ENCODE measurements at places on chromosomes 5 and 9. TPM values are rescaled to one million over a fixed set of nuclear protein-coding genes. Genes with fewer than 3 reads are reported as not detected.

Gene PPP2R2B
- total RNA-seq, result 63.7 TPM

GRCh38 chr5:142561029-142561428 is 124.9 kb downstream of the FGF1 start:
- DNase-seq, result no peak

- DNase-seq, result no peak
Observed at GRCh38 chr5:139215107-139215975, 17.2 kb upstream of the SIL1 start.

DNA sequence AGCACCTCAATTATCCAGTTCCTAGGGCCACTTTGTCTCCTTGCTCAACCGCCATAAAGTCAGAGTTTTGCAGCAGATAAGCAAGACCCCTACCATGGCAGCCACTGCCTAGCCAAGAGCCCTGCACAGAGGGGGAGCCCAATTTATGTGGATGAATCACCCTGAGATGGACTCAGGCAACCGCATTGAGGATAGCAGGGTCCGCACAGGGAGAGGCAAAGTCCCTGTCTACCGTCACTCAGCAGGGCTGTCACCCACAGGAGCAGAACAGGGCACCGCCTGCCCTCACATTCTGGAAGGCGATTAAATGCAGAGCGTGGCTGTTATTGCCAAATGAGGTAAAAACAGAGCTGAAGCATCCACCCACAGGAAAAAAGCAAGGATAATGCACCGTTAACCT is 1.7 kb downstream of the FBP2 start:
- no peak for DNase-seq

GRCh38 chr5:59437176-59437575 is 456.4 kb downstream of the PDE4D start:
- DNase-seq, result no peak

DNA sequence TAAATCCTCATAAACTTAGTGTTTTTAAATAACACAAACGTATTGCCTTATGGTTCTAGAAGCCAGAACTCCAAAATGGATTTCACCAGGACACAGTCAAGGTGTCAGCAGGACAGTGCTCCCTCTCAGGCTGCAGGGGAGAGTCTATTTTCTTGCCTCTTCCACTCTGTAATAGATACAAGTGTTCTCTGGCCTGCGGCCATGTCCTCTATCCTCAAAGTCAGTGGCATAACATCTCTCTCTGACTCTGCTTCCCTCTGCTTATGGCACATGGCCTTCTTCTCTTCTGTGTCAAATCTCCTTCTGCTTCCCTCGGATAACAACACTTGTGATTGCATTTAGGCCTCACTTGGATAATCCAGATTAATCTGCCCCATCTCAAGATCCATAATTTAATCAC is 129.4 kb upstream of the OR13F1 start:
- no peak for DNase-seq

DNA sequence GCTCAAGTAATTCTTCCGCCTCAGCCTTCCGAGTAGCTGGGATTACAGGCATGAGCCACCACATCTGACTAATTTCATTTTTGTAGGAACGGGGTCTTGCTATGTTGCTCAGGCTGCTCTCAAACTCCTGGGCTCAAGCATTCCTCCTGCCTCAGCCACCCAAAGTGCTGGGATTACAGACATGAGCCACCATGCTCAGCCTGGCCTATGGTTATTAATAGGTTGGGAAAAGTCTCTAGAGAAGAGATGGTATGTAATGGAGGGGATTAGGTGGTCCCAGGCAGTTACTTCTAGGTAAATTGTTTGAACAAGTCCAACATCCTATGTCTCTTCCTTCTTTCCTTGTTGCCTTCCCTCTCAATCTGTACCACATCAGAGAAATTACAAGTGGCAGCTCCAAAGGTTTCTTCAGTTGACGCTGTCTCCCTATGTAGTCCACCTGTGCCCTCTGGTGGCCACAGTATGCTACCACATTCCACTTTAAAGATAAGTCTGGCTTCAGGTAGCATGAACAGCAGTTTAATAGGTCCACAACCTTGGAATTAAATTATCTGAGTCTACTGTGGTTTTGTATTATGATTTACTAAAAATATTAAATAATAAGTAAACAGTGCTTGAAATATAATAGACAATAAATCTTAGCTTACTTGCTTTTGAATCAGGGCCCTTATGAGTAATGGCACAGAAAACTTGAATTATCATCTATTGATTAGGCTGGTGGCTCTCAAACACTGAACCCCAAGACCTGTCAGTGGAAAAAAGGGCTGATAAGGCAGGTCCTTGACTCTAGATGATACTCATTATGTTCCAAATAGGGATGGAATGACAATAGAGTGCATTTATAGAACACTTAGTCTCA is 9.7 kb downstream of the TIGD6 start:
- peak; percentile 48 for DNase-seq

GRCh38 chr5:132905938-132906337 is 32.5 kb downstream of the LEAP2 start:
- DNase-seq, result no peak

GRCh38 chr5:14356305-14356704 is 213.2 kb downstream of the TRIO start:
- DNase-seq, result no peak

GRCh38 chr5:180053061-180053602 is 18.4 kb downstream of the RNF130 start:
- DNase-seq, result no peak

Gene PRSS3
- total RNA-seq, result 3.4 TPM

Gene PCDHGA7
- 0.68 TPM for total RNA-seq

Gene FOXD4
- not detected for total RNA-seq

DNA sequence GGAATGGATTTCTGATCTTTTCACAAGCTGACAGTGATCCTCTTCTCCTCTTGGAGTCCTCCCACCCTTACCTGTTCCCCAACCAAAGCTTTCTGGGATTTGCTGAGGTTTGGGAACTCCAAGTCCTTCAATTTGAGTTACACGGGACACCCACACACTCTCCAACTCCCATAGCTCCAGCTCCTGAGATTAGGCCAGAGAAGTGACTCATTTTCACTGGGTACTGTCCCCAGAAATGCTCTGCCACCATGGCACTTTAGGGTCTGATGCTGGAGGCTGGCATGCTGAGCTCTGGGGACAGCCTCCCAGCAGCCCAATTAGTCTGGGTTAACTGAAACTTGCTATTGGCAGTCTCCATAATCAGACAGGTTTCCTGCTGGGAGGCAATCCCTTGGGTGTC is 14.0 kb upstream of the HRCT1 start:
- no peak for DNase-seq
